ENCODE measurements at places on chromosomes 13 and 19.

DNA sequence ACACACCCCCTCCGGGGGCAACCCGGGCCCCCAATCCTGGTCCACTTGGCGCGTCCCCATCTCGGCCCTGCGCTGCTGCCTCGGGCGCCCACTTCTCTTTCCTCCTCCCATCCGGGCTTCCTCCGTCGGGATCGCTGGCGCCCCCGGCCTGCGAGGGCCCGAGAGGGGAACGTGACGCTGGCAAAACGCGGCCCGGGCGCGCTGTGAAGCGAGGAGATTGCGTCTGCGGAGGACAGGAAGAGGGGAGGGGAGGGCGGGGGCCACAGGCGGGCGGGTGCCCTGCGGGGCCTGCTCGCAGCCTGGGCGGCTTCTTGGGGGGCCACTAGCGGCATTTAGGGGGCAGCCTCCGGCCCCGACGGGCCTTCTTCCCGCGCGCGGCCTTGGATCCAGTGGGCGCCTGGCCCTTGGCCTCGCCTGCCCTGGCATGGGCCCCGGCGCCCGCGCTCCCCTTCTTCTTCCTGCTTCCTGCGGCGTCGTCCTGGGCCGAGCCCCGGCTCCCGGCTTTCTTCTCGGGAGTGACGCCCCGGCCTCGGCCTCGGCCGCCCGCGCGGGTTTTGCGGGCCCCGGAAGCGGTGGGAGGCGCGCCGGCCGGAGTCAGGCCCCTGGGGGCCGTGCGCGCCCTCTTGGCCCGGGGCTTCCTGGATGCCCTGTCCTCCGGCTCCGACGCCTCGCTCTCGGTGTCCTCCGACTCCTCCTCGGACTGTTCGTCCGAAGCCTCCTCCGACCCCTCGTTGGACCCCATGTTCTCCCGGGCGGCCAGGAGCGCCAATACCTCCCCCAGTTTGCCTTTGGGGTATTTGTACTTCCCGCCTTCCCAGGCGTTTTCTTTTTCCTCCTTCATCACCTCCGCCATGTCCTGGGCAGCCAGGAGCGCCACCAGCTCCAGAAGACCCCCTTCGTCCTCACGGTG, 2.2 kb downstream of the PNMA8B start:
- DNase-seq, result no peak

GRCh38 chr19:42051166-42052115, 18.6 kb downstream of the GRIK5 start:
- DNase-seq, result peak; percentile 81

DNA sequence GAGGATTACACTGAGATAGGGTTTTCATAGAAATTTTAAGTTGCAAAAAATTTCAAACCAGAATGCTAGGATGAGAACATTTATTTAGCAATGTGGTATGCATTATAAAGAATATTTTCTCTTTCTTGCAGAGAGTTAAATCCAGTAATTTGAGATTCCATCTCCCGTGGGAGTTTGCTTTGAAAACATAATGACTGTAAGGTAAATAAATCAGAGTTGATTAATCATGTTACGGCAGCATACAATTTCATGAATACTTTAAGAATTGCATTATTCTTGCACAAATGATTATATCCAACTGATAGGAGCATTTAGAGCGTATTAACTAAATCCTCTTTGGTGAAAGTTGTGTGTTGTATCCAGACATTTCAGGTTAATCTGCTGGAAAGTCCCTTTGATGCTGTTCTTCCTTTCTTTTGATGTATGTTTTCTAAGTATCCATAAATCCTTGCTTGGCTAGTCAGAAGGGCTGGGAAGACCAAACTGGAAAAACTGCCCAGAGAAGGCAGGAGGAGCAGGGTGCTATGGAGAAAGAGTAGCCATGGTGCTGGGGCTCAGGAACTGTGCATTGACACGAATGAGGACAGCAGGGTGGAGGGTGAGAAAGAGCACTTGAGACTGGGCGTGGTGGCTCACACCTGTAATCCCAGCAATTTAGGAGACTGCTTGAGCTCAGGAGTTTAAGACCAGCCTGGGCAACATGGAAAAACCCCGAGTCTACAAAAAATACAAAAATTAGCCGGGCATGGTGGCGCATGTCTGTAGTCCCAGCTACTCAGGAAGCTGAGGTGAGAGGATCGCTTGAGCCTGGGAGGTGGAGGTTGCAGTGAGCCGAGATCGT, 4.8 kb upstream of the GJA3 start:
- DNase-seq, result no peak

DNA sequence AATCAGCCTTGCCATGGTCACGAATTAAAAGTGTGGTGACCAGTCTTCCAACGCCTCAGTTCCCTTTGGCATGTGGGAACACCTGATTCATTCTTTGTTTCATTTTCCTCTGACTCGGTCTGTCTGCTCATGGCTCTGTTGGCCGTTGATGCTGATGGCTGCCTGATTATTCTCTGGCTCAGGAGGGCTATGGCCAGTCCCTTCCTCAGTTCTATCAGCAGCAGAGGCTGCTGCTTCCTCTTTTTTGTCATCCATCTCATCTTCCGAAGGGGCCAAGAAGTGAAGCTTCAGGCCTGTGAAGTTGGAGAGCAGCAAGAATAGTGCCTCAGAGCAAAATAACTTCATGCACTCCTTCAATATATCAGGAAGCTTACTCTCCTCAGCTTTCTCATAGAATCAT, 9.5 kb upstream of the MLNR start:
- no peak for DNase-seq

DNA sequence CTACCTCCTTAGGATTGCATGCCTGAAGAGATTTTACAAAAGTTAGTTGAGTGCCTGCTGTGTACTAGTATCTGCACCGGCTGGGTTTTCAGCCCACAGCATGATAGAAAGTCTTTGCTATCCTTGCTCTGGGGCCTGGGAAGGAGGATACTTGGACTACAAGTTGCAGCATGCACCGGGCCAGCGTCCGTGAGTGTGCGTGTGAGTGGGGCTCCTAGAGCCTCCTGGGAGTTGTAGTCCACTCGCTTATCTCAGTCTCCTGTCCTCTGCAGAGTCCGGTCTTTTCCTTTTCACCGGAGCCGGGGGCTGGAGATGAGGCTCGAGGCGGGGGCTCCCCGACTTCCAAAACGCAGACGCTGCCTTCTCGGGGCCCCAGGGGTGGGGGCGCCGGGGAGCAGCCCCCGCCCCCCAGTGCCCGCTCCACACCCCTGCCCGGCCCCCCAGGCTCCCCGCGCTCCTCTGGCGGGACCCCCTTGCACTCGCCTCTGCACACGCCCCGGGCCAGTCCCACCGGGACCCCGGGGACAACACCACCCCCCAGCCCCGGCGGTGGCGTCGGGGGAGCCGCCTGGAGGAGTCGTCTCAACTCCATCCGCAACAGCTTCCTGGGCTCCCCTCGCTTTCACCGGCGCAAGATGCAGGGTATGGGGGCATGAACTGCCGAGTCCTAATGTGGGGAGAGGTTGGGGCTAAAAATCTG, 20.6 kb downstream of the BRSK1 start:
- peak; percentile 78 for DNase-seq

DNA sequence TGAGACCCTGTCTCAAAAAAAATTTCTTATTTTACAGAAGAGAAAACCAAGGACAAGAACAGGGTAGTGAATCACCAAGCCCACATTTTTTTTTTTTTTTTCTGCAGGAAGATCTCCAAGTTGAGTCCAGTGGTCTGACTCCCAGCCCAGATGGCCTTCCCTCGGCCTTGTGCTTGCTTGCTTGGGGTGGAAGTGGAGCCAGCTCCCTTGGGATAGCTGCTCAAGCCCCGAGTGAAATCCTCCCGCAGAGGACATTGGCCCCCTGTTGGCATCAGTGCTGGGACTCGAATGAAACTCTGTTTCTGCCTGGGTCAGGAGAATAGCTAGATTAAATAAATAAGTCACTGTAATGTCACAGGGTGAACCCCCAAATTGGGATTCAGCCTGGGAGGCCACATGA, 9.4 kb upstream of the NUP62 start:
- DNase-seq, result no peak

DNA sequence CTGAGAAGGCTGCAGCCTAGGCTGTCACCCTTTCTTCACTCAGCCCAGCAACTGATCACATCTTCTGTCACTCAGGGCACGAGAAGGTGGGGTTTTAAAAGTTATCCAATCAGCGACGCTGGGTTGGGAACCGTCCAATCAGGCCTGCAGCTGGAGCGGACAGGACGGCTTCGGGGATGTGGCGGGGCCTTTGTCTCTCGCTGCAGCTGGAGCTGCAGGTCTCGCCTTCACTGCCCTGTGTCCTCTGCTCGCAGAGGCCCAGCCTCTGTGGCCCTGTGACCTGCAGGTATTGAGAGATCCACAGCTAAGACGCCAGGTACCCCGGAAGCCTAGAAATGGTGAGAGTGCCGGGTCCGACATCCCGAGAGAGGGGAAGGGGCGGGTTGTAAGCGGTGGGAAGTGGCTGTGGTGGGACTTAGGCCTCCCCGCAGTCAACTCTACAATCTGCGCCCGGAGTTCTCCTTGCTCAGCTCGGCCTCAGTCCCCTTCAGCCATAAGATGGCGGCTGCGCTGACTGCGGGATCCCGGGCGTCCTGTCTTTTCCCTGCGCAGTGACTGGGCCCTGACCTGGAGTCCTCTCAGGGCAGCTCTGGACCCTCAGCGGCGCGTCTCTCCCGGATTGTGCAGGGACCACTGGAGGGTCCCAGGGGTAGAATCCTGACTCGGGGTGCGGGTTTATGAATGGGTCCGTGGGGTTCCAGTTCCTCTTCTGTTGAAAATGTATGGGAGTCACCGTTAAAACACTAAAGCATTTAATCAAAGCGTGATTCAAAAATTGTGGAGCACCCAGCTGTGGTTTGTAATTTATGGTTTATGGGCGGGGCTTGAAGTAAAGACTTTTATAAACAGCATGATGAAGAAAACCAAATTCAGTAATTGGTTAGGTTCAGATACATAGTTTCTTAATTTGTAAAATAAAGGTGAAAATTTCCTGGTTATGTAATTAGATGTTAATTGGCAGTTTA, at the start of gene ZNF714:
TSS of gene ZNF714 (plus strand) at position 193 of the 965 bp plus-strand sequence. CDS start 16,066 bp downstream, outside the sequence.
- DNase-seq, result peak; percentile 69

GRCh38 chr13:99425485-99426341, 75.6 kb upstream of the TM9SF2 start:
- DNase-seq, result no peak

- no peak for DNase-seq
These were observed 2.6 kb upstream of the TUBA3C start for GRCh38 chr13:19184176-19184575.

GRCh38 chr19:1624458-1624857, 19.2 kb upstream of the UQCR11 start:
- DNase-seq, result peak; percentile 54

DNA sequence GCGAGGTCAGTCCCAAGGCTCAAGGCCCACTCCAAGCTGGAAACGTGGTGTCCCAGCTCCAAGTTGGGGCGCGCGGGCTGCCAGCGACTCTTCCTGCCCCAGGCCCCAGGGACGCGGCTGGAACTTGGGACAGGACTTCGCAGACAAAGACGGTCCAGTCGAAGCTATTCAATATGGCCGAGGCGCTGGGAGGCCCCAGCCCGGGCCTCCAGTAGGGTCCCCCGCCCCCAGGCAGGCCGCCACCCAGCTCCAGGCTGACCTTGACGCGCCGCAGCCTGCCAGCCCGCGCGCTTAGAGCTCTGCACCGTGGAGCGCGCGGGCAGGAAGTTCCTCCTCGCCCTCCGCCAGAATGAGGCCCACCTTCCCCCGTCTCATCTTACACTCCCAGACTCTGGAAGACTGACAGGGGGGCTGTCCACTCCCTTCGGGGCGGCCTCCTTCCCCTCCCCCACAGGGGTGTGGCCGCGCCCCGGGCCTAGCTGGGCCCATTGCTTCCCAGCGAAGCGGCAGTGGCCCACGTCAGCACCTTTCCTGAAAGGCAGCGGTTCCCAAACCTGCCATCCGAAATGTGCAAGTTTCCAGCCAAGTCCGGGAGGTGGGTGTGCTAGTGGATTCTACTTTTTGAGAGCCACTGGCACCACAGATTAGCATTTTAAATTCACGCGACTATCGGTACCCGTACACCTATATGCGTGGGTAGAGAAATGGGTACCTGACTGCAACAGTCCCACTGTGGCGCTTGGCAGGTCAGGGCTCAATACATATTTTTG, at the start of gene CCDC8:
TSS of gene CCDC8 (minus strand) at position 303 of the 770 bp plus-strand sequence. CDS start 754 bp downstream, outside the sequence.
- DNase-seq, result no peak

DNA sequence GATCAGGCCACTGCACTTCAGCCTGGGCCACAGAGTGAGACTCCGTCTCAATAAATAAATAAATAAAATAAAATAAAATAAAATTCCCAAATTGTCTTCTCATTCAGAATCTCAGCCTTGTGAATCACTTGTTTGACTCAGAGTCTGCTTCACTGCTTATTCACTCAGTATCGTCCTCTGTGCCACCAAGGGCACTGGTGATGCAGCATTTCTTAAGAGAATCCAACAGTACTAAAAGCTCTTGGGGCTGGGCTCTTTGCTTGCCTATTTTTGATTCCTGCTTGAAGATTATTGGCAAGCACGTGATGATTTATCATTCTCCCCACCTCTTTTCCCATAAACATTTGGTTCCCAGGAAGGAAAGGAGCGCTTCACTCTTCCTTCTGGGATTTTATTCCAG, 54.8 kb upstream of the HMGB1 start:
- DNase-seq, result peak; percentile 13

DNA sequence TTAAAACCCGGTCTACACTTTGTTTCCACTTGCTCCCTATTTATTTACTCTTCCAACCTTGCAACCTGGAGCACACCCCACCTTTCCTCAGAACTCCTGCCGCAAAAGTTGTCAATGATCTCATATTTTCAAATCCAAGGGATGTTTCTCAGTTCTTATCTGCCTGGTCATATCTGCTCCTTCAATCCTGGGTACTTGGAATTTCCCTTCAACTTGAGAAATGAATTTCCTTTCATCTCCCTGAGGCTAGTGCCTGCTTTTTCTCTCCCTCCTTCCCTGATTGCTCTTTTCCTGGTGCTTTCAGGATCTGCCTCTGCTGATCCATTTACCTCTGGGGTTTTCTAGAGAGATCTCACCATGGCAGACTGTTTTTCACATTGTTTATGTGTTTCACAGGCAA, 154.8 kb upstream of the IRS2 start:
- DNase-seq, result no peak

- DNase-seq, result no peak
These were observed 71.5 kb downstream of the CYSLTR2 start for GRCh38 chr13:48725271-48725670.

DNA sequence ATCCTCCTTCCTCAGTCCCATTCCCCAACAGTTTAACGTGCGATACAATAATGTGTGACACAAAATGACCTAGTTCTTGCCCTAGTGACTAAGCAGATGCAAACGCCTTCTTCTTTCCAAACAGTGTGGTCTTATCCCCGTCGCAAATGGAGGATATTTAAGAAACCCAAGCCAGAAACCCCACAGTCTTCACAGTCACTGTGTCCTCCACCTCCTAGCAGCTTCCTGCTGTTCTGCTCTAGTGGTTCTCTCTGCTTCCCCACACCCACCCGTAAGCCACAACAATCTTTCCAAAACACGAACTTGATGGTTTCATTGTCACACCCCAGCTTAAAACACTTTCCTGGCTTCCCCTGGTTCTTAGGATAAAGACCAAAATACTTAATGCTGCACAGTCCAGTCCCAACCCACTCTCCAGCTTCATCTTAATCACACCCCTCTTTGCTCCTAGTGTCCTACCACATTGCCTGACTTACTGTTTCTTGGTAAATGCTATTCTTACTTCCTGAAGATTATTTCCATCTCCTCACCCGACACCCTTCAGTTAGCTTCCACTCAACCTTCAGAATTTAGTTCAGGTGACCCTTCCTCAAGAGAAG, 32.3 kb downstream of the ITM2B start:
- DNase-seq, result no peak
